ENCODE measurements at places on chromosomes 13 and 19.

DNA sequence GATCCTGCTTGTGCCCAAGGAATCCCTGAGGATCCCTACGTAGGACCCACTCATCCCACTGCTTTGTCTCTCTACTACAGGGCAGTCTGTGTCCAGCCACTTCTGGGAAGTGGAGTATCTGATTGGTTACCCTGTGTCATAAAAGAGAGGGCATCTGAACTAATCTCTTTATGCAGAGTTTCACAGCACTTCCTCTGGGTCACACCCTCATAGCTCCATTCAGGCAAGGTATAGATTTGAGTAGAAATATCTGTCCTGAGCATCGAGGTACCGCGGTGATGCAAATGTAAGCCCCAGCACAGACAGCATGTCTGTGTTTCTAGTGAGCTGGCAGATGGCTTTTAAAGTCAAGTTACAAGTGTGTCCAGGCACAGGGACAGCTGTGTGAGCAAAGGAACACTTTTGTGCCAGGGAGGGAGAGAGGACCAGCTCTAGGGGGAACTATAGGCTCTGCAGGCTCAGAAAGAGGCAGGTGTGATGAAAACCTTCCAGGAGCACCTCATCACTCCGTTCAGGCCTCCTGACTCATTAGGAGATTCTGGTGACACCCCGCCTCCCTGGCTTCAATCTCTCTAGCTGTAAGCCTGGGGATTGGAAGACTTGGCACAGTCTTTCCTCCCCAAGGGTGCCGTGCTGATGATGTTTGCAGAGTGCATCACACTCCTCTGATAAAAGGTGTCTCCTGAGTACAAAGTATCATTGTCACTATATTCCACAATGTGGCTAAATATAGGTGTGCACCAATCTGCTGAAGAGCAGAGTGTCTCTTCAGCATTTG lies 84.3 kb upstream of the UBL3 start:
- no peak for DNase-seq

GRCh38 chr13:75467040-75467728 lies 14.8 kb downstream of the TBC1D4 start:
- no peak for DNase-seq

DNA sequence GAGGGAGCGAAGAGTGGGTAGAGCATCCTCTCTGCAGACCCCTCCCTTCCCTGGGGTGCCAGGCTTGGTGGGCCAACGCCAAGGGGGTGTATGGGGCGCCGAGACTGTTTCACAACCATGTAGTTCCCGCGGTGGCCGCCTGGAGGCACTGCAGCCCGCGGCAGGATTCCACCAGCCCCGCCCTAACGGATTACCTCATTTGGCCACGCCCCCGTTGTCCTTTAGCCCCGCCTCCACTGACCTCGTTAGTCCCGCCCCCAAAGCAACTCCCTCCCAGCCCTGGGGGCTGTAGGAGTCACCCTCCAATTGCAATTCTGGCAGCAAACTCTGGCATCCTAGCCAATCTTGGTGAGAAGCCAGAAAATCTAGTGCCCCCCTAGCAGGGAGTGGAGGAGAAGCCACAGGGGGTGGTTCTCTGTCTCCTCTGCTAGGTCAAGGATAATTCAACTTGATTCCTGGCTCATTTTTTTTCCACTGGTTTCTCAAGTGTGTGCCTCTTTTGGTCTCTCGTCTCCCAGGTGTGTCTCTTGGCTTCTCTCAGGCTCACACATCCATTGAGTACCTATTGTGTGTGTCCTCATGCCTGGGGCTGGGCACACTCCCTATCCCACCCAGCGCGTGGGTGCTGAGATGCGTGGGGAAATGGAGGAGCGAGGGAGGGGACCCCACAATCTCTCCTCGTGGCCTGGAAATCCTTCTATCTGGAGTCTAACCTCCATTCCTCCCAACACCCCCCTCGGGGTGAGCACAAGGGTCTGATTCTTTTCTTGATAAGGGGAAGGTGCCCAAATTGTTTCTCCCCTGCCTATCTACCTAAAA lies 2.0 kb downstream of the OLFM2 start:
- DNase-seq, result peak; percentile 67

DNA sequence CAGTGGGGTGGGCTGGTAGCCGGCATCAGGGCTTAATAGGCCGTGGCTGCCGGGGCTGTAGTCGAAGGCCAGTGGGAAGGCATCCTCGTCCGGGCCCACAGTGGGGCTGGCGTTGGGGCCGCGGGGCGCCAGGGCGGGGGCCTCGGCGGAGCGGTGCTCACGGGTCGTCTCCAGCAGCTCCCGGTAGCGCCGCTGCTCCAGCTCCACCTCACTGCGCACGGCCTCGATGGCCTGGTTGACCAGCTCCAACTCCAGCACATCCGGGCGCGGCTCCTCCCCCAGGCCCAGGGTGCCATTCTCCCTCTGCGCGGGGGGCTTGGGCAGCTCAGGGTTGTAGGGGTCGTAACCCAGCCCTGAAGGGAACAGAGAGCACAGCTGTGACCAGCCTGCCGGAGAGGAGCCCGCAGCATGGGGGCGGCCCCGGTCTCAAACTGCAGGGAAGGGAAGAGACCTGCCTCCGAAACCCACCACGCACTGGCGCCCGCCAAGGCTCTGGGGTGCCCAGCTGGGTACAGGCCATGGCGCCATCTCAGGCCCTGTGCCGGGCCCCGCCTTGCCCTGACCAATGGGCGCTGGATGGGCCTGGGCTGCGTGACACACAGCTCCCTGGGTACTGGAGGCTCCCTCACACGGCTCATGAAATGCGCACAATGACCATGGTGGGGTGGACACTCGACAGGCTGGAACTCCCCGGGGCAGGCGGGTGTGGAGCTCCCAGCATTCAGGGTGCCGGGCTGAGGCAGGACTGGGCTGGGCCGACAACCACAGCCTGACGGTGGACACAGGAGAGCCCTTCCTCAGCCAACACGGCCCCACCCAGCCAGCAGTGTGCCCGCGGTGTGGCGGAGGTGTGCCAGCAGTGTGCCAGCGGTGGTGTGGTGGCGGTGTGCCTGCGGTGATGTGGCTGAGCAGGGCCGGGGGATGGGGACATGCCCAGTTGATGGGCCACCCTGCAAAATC lies 16.5 kb upstream of the ATP8B3 start:
- DNase-seq, result no peak

DNA sequence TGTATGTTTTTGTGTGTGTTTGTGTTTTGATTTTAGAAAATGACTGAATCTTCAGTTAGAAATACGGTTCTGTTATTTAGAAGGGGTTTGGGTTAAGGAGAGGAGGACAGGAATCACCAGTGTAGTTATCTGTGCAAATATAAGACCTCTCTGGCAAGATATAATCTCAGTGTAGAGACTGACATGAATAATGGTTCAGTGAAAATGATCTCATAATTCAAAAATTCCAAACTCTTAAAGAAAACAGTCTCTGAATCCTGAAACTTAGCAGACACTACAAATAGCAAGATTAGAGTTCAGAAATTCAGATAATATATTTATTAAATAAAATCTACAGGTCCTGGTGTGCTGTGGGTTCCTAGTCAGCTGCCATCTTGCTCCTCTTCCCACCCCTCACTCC lies 73.5 kb downstream of the PDS5B start:
- no peak for DNase-seq

- no peak for DNase-seq
Observed at GRCh38 chr19:10968527-10969135, 7.8 kb downstream of the SMARCA4 start.

DNA sequence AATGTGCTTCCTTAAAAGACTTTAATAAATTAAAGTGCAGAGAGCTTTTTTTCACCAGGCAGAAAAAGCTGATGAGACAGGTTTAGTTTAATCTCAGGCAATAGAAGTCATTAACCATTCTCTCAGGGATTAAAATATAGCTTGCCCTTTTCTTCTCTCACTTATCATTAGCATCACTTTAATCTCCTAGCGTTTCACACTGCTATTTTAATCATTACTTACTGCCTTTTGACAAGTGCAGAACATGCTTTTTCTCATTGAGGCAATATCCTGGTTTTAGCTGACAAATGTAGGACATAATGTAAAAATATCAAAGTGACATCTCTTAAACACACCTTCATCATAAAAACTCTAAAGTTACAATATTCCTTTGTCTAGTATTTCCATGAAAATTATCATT lies 94.6 kb downstream of the DACH1 start:
- DNase-seq, result no peak

DNA sequence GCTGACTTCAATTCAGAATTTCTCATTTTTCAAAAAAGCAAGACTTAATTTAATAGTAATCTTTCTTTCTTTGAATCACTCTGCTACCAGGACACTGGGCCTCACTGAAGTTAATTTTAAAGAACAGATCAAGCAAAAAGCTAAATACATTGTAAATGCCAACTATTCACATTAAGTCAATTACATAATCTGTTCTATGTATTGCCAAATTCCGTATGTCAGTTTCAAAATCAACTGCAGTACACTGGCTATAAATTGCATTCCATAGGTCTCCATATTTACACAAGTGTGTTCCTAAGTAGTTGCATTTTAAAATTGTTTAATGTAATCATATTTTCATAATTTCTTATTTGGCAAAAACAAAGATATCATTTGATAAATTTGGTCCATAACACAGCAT lies 10.1 kb downstream of the FOXO1 start:
- no peak for DNase-seq

GRCh38 chr19:17605761-17606589 lies 50.5 kb downstream of the COLGALT1 start:
- DNase-seq, result peak; percentile 75

DNA sequence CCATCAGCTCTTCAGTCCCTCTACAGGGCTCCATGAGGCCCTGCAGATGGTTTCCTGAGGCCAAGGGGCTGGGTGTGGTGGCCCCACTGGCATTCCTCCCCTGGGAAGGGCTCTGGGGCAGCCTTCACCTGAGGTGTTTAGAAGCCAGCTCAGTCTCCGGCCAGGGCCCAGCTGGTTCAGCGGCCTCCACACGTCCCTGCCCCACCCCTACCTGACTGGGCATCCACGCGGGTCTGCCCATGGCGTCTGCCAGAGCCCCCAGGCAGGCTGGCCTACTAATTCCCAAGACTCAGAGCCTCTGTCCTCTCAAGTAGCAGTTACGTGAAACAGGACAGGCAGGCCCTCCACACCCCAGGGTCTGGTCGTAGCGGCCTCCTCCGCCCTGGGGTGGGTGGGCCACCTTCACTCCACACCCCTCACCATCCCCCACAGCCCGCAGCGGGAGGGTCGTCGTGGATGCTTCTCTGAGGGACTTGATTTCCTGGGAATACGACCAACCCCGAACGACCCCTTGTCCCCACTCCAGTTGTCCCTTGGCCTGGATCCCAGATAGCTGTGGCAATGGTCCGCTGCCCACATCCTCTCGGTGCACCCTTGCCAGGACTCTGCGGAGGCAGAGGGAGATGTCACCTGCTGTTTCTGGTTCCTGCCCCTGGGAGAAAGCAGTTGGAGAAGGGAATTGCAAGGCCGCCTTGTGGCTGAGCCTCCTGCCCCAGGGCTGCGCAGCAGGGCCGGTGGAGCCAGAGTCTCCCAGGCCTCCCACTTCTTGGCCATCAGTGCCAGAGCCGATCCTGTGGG lies 24.3 kb downstream of the CAPN12 start:
- no peak for DNase-seq

DNA sequence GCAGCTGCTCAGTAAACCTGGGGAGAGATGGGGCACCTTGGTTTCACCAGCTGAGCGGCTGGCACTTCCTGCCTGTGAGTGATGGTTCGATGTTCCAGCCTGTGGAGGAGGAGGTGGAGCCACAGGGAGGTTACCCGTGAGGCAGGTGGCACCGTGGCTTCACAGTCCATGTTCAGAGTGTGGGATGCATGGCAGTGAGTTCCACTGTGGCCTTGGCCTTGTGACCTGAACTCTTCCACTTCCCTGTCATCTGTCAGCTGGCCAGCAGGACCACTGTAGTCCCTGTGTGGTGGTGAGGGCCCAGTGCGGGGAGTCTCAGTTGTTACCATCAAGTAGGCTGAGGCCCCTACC lies 16.9 kb downstream of the SMARCA4 start:
- no peak for DNase-seq

GRCh38 chr13:52096748-52097147 lies 32.1 kb downstream of the NEK5 start:
- DNase-seq, result no peak

DNA sequence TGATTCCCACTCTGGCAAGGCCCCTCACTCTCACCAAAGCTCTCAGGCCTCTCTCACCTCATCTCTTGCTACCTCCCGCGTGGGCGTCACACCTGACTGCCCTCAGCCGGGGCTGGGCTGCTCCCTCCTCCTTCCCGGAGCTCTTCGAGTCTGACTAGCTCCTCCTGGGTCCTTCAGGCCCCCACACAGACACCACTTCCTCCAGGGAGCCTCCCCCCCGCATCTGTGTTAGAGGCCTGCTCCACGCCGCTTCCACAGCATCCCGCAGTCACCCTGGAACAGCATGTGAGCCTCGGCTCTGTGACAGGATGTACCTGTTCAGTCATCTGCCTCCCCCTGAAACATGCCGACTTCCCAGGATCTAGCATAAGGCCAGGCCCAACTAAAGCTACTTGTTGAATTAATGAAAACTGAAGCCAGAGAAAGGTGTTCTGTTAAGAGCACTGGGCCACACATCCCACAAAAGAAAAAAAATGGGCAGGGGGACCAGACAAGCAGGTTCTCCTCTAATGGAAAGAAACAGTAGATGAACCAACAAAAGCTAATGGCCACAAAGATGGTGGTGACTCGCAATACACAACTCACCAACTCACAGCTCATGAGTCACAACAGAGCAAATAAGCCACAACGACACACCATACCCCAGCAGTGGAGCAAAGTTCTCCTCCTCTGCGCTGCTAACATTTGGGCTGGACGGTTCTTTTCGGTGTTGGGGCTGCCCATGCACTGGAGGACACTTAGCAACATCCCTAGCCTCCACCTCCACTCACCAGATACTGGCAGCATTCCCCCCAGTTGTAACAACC lies 3.0 kb downstream of the PPP6R1 start:
- no peak for DNase-seq

- DNase-seq, result peak; percentile 72
Observed at GRCh38 chr19:8580710-8581281, 3.6 kb upstream of the MYO1F start.

DNA sequence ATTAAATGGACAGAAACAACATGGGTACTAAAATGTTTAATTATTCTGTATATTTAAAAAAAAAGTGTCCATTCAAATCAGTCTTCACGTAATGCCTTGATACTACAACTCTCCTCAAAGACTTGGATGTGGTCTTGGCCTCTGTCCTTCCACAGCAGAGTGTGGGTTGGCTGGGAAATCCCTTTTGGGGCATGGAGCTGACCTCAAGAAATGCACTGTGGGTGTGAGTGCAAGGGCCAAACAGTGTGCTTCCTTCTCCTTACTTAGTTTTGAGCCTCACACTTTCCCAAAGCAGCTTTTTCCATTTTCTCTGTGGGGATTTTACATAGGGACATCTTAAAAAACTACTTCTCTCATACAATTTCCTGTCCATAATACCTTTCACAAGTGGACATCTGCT lies 607.4 kb downstream of the EFNB2 start:
- DNase-seq, result no peak

DNA sequence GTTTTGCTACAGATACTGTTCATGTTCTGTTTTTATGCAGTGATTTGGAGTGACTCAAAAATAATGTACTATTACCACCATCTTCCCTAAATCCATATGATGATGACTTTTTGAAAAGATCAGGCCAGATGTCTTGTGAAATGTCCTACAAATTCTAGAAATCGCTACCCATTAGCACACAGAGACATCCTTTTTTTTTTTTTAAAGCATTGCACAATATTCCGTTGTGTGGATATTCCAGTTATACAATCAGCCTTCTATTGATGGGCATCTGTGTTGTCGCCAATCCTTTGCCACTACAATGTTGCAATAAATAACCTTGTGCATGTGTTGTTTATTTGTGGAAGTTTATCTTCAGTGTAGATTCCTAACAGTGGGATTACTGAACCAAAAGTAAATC lies 24.5 kb downstream of the ZDHHC20 start:
- DNase-seq, result no peak
